Ascending aorta (tissue), 2 donors: ENCODE measurements at places on chromosomes 6 and 20.

- peak; percentile 68 for DNase-seq
Measured at GRCh38 chr6:131694832-131695426, 6.3 kb downstream of the OR2A4 start.

DNA sequence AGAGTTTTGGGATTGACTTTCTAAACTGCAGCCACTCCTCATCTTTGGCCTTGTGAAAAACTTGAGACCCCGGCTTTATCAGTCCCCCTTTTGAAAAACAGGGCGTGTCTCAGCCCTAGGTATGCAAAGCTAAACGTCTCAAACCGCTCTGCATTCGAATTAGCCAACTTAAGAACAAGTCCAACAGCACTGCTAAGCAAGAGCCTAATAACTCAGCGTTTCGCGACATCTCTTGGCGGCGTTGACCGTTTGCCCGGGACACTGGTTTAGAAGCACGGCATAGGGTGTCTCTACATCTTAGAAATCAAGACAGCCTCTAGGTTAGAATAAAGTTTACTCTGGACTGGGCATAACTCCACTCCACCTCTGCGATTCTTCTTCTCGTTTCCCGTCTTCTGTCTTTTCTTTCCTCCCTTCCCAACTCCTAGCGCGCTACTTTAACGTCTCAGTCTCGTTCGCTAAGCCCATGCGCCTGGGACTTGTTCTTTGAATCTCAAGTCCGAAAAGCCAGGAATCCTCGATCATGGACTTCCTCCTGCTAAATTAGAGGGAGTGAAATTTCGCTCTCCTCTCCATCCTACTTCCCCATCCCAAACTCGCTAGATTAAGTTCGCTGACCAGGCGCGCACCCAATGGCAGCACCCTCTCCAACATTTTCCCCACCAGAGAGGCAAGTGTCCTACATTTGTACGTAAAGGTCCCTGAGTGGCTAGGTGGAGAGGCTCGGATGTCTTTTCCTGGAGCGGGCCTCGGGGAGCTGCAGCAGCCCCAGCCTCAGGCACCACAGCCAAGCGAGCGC lies 10.5 kb upstream of the TFAP2A start:
- DNase-seq, result no peak

DNA sequence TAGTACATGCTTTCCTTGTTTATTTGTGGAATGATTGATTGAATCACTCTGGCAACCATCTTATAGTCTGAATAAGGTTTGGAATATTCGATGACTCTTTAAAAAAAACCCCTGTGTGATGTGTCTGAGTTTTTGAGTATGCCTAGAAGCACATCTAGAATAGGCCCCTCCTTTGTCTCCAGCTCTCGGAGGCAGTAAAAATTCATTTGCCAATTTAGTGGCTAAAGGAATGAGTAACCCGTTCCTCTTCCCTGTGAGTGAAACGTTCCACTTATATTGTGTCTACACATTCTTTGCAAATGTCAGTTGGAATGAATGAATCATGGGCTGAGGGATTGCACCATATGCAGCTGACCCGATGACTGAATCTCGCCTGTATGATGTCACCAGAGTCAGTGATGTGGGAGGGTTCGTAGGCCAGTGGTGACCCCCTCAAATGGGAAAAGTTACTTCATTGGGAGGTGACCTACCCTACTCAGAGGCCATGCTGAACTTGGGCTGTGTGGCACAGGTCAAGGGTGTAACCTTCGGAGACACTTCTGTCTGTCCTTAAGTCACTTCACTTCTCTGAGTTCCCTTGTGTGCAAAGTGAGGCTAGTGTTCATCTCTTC lies 21.6 kb downstream of the MOCS3 start:
- no peak for DNase-seq

- DNase-seq, result no peak
Measured at GRCh38 chr6:11953641-11954040, 58.5 kb upstream of the HIVEP1 start.

DNA sequence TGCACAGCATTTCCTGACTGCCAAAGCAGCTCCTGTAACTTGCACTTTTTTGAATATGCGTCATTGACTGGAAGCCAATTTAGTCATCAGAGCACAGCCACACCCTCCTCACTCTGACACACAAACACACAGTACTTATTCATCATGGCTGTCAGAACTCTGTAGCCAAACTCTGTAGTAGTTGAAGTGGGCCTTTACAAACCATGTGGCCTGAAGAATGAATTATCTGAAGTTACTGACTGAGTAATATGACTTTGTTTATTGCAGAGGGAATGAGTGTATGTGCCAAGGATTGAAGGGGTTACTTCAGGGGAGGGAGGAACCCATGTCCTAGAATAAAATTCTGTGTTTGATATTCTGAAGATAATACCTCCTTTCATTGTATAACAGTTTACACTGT lies 102.7 kb downstream of the FIG4 start:
- peak; percentile 74 for DNase-seq

DNA sequence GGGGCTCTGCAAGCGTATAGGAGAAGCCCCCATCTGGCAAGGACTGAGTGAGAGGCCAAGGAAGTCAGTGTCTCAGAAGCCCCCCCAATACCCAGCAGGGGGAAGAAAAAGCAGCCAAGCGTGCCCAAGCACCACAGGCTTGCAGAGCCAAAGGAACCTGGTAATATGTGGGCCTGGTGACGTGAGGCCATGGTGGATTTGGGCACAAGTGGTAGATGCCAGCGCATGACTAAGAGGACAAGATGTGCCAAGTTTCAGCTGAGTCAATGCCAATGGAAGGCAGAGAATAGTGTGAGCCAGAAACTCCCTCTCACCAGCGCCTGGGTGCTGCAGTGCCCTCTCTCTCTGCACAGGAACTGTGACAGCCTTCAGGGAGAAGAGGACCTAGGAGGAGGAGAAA lies 110.0 kb downstream of the QRSL1 start:
- DNase-seq, result peak; percentile 27

DNA sequence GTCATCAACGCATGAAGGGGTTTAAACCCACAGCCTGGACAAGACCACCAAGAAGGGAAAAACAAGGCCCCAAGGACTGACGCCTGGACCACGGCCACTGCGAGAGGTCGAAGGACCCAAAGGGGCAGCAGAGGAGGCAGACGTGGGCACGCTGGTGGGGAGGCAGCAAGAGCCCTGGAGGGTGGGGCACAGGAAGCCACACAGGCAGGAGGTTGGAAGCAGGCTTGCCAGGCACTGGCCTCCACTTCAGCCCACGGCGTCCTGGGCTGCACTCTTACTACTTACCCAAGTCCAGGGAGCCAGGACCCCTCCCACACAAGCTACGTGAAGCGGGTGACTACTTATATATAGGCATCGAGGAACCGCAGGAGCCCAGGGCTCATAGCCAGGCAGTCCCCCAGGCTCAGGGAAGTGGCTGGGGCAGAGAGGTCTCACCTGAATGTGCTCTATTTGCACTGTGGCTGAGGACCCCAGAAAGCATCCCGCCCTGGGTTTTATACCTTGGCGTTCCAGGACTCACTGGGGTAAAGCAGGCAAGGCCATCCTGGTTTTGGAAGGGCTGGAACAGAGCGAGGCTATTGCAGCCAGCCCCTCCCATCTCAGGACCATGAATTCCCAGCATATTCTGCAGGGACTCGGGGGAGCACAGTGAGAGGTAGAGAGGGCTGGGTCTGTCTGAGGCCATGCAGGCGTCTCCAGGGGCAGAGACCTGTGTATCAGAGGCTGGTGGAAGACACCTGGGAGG lies 113.8 kb upstream of the AFDN start:
- no peak for DNase-seq

DNA sequence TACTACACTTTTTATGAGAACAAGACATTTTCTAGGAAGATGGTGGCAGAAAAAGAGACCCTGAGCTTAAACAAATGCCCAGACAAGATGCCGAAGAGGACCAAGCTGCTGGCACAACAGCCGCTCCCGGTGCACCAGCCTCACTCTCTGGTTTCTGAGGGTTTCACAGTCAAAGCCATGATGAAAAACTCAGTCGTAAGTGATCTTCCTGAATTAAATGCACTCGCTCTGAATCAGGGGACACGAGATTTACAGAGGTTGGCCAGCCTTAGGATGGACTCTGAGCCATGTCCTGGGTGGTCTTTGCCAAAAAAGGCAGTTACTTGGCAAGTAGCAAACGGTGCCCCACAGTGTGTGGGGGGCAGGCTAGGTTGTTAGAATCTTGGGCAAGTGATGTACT lies 423 bp downstream of the PACRG start:
- DNase-seq, result no peak
